ENCODE measurements at places on chromosomes 2 and 18. TPM values are rescaled to one million over a fixed set of nuclear protein-coding genes. Genes with fewer than 3 reads are reported as not detected.

Gene ADAM23
- 0.22 TPM for total RNA-seq

DNA sequence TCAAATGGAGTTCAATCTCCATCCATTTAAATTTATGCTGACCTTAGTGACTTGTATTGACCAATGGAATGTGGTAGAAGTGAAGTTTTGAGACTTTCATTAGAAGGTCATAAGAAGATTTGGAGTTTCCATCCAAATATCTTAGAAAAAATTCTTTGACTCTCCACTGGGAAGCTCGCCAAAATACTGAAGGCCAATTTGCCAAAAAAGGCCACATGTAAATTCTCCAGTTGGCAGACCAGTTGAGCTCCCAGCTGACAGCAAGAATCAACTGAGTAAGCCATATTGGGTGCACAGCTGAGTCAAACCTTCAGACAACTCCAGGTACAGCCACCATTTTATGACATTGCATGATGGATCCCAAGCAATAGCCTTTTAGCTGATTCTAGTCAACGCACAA, 228.3 kb upstream of the SETBP1 start:
- no peaks in the 10 kb centered on the region for H3K36me3 ChIP-seq
- H3K4me1 ChIP-seq: no peaks in the 10 kb centered on the region
- H3K27me3 ChIP-seq: no peaks in the 10 kb centered on the region
- H3K4me3 ChIP-seq: no peak overlapping the region
- peak; percentile 2 for DNase-seq

Gene HOXD3
- 3.0 TPM for total RNA-seq

GRCh38 chr2:120658042-120658769, 77.5 kb upstream of the GLI2 start:
- peaks cover 38% of the 10 kb centered on the region for H3K4me1 ChIP-seq
- no peak overlapping the region for H3K4me3 ChIP-seq
- DNase-seq: no peak

DNA sequence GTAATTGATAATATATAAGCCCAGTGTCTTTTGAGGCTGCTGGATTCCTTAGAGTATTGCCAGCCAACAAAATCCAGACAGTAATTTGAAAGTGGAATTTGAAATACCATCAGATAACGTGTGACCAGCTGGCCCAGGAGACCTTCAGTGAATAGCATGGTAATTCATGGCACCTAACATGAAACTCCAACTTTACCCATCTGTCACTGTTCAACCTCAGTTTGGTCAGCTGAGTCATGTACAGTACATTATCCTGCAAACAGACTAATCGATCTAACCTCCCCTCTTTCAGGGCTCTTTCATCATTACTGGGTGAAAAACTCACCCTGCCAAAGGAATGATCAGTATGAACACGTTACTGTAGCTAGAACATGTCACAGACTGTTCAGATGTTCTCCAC, 230.6 kb downstream of the DOK6 start:
- H3K4me3 ChIP-seq: no peak overlapping the region
- H3K36me3 ChIP-seq: no peaks in the 10 kb centered on the region
- DNase-seq: no peak
- H3K27me3 ChIP-seq: no peaks in the 10 kb centered on the region
- H3K27ac ChIP-seq: no peak overlapping the region

Gene ERICH2
- total RNA-seq: not detected

GRCh38 chr2:101696272-101697123, 1.0 kb upstream of the MAP4K4 start:
- no peaks in the 10 kb centered on the region for H3K36me3 ChIP-seq
- peak overlapping the region; percentile 28 for H3K4me3 ChIP-seq
- peak; percentile 76 for DNase-seq
- H3K4me1 ChIP-seq: peaks cover 17% of the 10 kb centered on the region
- H3K27me3 ChIP-seq: no peaks in the 10 kb centered on the region

- H3K27ac ChIP-seq: peak overlapping the region; percentile 94
- H3K4me3 ChIP-seq: no peak overlapping the region
- no peaks in the 10 kb centered on the region for H3K36me3 ChIP-seq
- DNase-seq: no peak
- H3K4me1 ChIP-seq: peaks cover 9% of the 10 kb centered on the region
Observed at GRCh38 chr18:55324166-55324565, 263.8 kb downstream of the TCF4 start.

DNA sequence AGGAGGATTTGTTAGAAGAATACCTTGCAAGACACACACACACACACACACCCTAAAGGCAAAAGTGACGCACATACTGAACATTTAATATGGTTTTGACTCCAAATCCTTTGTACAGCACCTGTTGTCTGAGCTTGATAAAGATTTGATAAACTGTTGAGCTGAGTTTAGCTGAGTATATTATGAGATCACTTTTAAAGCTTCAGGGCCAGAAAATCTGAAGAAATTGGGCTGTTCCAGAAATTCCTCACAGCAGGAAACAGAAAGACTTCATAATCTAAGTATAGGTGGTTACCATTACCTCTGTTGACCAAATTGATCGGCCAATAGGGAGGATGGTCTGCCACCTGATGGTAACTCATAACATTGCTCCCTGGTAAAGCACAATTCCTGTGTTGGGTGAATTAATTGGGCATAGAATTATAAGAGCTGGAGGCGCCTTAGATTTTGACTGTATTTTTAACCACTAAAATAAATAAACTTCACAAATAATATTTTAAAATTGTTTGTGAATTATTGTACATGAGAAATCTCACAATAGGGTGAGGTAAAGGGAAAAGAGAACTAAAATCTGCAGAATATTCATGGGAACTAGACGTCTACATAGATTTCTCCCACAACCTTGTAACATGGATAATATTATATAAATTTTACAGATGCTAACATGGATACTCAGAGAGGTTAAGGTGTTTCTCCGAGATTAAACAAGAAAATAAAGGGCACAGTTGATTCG, 21.8 kb upstream of the RPIA start:
- no peaks in the 10 kb centered on the region for H3K36me3 ChIP-seq
- peak; percentile 29 for DNase-seq
- H3K4me1 ChIP-seq: no peaks in the 10 kb centered on the region
- H3K27me3 ChIP-seq: no peaks in the 10 kb centered on the region
- H3K27ac ChIP-seq: no peak overlapping the region

Gene NAT8
- not detected for total RNA-seq

All from thyroid gland (tissue), 4 donors.